ENCODE measurements at places on chromosomes 6 and 20.

- no peak for DNase-seq
Measured at GRCh38 chr6:68758559-68758958, 123.5 kb downstream of the ADGRB3 start.

GRCh38 chr6:37971711-37972390 is 152.3 kb downstream of the ZFAND3 start:
- no peak for DNase-seq

DNA sequence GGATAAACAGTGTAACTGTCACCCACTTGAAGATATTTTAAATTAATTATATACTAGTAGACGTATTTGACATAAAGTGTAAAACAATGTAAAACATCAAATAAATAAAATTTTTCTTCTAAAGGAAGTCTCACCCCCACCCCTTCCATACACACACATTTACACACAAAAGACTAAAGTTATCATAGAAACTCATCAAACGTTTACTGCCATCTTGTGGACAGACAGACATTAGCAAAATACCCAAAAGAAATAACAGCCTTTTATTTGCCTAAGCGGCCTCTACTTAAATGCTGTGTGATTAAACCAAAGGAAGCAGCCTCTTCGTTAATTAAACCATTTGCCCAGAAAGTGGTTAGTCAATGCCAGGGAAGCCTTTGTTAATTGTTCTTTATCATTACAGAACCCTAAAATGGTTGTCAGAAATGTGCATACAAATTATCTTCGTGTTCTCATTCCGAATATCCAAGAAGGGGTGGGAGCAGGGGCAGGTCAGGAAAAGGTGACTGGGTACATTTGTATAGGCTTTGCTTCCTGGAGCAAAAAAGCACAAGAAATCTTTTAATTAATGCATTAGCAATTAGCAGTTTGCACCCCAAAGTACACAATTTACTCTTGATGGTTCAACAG is 176.2 kb upstream of the SASH1 start:
- no peak for DNase-seq

- no peak for DNase-seq
Measured at GRCh38 chr20:56706867-56707360, 77.8 kb downstream of the TFAP2C start.

GRCh38 chr6:82040405-82041221 is 206.9 kb downstream of the IBTK start:
- no peak for DNase-seq

- DNase-seq: no peak
Measured at GRCh38 chr20:42430598-42430997, 759.1 kb downstream of the PTPRT start.

DNA sequence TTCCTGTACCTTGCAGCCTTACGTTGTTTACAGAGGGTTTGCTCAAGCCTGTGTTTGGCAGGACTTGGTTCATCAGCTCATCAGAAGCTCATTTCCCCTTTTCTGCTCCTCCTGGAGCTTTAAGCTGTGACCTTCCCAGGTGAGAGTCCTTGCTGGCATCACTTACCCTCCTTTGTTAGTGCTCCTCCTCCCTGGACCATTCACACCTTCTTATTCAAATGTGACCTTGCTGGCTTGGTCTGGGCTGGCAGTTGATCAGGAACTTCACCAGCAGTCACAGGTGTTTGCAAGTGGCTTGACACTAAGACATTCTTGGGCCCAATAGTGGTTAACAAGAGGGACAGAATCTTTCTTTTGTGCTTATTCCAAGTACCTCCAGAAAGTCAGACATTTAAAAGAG is 148.8 kb downstream of the C6orf58 start:
- DNase-seq: no peak

DNA sequence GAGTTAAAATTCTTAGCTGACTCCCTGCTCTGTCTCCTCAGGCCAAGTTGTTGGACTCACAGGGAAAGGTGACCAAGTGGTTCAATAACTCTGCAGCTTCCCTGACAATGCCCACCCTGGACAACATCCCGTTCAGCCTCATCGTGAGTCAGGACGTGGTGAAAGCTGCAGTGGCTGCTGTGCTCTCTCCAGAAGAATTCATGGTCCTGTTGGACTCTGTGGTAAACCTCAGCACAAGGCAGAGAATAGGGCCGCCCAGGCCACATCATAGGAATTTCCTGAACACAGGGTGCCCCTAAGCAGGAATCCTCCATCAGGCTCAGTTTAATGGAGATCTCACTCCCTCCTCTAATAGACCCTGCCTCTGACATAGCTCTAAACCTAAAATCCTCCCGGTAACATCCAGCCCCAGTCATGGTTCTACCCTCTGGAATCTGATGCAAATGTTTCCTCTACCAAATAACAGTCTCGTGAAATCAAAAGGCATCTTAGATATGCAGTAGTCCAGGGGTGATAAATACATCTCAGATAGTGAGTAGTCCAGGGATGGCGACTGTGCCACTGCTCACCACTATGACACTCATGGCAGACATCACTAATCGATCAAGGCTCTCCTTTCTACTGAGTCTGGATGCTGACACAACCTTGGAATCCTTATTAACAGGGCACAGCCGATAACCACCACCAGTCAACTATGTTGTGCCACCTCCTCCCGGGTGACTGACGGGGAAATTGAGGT is 18.3 kb downstream of the BPIFB1 start:
- DNase-seq: no peak

DNA sequence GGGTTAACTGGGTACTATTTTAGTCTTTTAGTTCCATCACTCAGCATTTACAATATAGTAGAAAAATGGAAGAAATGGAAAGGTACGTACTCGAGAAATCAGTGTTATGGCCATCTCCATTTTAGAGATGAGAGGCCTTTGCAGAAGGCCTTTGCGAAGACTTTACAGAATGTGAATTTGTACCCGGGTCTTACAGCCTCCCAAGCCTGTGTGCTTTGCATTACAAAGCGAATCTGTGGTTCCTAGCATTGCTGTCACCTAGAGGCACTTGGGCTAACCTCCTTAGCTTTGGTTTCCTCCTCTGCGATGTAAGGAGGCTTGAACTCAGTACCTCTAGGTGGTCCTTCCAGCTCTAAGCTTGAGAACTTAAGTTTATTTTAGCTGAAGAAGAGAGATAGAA is 10.9 kb downstream of the VAPB start:
- DNase-seq: no peak

GRCh38 chr20:10113746-10114145 is 79.0 kb downstream of the ANKEF1 start:
- DNase-seq: no peak

- no peak for DNase-seq
Measured at GRCh38 chr6:16730738-16731477, 30.4 kb downstream of the ATXN1 start.

GRCh38 chr6:108263371-108263770 is 2.5 kb upstream of the SNX3 start:
- DNase-seq: no peak

- no peak for DNase-seq
Measured at GRCh38 chr6:44676826-44677433, 289.4 kb downstream of the CDC5L start.

DNA sequence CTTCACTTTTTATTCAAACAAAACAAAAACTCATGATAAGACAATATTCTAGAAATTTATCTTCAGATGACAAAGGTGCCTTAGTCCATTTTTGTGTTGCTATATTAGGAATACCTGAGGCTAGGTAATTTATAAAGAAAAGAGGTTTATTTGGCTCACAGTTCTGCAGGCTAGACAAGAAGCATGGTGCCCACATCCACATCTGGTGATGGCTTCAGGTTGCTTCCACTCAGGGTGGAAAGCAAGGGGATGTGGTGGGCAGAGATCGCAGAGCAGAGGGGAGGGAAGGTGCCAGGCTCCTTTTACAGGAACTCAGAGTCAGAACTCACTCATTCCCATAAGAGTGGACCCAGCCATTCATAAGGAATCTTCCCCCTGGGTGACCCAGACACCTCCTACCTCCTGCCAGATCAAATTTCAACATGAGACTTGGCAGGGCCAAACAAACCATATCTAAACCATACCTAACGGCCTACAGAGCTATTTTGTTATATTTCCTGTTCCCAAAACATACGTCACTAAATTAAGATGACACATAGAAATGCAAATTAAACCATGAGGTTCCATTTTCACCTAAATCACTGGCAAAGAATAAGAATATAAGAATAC is 26.4 kb downstream of the ABHD12 start:
- no peak for DNase-seq

DNA sequence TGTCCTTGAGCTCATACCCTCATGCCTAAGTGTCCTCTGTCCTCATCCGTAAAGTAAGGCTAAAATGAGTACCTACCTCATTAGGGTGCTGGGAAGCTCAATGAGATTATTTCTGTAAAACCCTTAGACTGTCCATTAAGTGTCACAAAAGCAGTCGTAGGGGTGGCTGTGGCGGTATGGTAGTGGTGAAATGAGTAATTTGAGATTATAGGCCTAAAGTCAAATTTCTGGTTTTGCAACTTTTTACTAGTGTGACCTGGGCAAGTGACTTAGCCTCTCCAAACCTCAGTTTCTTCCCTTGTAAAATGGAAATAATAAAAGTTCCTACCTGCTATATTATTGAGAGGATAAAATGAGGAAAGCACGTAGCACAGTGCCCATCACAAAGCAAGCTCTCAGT is 148.2 kb upstream of the AKAP12 start:
- DNase-seq: no peak

- DNase-seq: no peak
Measured at GRCh38 chr6:1322696-1323219, 10.9 kb downstream of the FOXQ1 start.

GRCh38 chr20:16363506-16364319 is 209.5 kb downstream of the KIF16B start:
- DNase-seq: no peak

DNA sequence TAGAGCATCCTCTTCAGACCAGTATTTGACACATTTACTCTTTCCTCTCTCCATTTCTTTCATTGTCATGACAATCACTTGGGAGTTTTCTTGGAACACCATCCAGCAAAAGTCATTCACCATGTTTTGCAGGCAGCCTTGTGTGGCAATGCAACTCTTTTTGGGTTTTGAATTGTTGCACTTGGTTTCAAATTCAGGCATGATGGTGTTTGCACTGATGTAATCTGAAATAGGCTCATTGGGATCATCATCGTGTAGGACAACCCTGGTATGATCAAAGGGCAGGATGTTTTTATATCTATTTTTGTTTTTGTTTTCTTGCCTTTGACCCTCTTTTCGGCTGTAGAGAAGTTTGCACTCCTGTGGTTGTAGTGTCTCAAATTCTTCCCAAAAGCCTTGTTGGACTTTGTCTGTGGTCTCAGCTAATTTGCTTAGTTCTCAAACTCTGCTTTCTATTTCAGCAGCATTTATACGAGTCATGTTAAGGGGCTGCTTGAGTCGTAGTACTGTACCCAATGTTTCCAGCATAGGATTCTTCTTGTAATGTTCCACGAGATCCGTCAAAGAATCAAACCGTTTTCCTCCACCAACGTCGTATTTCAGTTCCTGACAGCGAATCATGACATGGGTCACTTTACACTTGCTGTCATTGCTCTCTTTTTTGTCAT is 160.8 kb upstream of the TNFAIP3 start:
- DNase-seq: no peak

GRCh38 chr6:7106215-7106751 is 1.5 kb upstream of the RREB1 start:
- DNase-seq: no peak

- DNase-seq: no peak
Measured at GRCh38 chr6:53095716-53096115, 30.5 kb downstream of the FBXO9 start.

DNA sequence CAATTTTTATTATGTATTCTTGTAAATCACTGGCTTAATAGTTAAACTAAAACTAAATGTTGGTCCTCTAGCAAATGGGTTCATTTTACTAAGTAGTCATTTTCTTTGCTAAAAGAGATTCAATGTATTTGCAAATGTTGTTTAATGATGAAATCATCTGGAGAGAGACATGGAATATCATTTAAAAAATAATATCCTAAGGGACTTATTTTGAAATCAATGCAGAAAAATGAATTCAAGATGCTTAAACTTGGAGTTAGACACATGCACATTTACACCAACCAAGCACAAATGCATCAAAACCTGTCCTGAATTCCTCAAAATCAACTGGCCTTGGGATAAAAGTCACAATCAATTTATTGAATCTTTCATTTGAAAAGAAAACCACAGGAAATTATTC is 165.0 kb upstream of the RNF217 start:
- no peak for DNase-seq

DNA sequence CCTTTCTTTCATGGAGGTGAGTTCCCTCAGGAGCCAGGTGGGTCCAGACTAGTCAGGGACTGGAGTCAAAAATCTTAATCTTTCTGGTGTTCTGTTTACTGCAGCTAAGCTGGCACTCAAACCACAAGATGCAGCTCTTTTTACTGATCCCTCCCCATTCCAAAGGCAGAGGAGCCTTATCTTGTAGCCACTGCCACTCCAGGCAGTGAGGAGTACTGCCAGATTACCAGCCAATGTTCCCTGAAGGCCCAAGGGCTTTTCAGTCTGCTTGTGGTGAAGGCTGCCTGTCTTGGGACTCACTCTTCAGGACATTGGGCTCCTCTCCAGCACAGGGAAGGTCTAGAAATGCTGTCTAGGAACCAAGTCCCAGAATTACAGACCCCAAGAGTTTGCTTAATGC is 490.4 kb upstream of the ADGRB3 start:
- DNase-seq: no peak

GRCh38 chr6:41584668-41585205 is 38.6 kb downstream of the FOXP4 start:
- DNase-seq: no peak

DNA sequence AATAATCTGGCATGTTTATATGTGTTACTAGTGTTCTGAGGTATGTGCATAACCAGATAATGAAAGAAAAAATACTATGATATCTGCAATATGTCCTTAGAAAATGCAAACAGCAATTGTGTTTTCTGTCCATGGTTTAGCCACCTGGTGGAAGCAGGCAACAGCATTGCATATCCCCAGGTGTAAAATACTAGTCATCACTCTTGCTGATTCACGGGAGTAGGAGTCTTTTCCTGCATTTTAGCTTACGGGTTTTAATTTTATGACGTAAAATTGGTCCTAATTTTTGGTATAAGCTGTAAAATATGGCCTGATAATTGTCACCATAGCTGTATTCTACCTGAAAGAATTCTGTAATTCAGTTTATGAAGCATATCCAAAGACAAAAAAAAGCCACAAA is 2.5 kb downstream of the RNF182 start:
- no peak for DNase-seq

- no peak for DNase-seq
Measured at GRCh38 chr6:13698715-13699114, 12.9 kb downstream of the RANBP9 start.
